ENCODE measurements at places on chromosomes 6 and 20.

- DNase-seq = no peak
Observed at GRCh38 chr20:56778765-56779195, 149.7 kb downstream of the TFAP2C start.

DNA sequence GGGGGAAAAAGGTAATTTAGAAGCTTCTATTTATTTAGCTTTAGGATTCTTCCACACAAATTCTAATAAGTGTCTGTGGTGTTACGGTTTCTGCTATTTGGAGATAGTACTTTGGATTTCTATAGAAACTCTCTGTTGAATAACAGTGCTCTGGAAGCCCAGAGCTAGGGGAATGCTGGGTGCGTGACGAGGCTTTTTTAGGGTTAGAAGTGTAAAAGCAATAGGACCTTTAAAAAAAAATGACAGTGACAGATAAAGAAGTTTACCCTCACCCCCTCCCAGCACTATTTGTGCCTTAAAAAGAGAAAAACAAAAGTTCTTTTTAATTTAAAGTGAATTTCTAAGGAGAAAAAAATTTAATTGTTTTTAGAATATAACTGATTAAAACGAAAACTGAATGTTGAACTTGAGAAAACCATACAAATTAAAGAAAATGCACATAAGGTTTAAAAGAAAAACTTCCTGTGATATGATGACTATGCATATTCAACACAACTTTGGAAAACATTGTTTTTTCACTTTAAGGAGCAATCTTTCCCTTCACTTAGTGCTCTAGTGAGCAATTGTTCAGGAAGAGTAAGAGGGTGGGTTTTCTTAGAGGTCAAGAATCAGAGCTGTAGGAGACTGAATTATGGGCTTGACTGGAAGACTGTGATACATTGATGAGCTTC, 89.6 kb upstream of the RIPOR2 start:
- DNase-seq = no peak

- DNase-seq = no peak
Observed at GRCh38 chr6:15340105-15340601, 94.3 kb downstream of the JARID2 start.

GRCh38 chr20:25692499-25692898, 4.2 kb downstream of the ZNF337 start:
- no peak for DNase-seq

GRCh38 chr20:64044484-64045247, 4.8 kb downstream of the SOX18 start:
- no peak for DNase-seq

DNA sequence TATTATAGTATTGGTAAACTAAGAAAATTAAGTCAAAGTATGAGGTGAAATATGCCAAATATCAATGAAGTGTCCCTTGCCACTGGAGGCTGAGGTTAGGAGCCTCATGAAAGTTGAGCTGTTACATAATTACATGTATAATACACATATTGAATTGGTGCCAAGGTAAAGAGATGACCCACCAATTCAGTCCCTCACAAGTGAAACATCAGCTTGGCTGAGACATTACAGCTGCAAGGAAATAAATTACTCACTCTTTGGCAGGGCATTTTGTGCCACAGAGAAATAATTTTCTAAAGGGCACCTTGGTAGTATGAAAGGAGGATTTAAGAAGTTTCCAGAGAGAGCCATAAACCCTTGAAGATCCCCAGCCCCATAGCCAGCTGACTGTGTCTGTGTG, 127.4 kb downstream of the ADGRG6 start:
- DNase-seq = no peak

GRCh38 chr6:36285187-36285671, 15.4 kb downstream of the PNPLA1 start:
- DNase-seq = no peak

DNA sequence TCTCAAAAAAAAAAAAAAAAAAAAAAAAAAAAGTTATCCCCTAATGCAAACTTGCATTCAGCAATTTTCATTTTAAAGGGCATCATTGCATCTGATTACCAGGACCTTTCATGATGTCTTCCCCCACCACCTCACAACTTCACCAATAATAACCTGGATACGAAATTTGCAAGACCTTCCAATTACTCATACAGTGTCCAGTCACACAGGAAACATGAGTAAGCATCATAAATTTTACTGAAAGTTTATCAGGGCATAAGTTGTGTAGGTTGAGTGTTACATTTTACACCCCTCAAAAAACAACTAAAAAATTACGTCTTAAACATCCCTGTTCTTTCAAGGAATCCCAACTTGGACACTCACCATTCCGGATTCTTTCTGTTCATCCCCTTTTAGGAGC, 79.1 kb upstream of the ANKEF1 start:
- no peak for DNase-seq

- DNase-seq = no peak
Observed at GRCh38 chr6:34465531-34466241, at the start of gene PACSIN1. PACSIN1 (plus strand) TSS chr6:34466076; CDS start chr6:34526306, 60,230 bp downstream.

DNA sequence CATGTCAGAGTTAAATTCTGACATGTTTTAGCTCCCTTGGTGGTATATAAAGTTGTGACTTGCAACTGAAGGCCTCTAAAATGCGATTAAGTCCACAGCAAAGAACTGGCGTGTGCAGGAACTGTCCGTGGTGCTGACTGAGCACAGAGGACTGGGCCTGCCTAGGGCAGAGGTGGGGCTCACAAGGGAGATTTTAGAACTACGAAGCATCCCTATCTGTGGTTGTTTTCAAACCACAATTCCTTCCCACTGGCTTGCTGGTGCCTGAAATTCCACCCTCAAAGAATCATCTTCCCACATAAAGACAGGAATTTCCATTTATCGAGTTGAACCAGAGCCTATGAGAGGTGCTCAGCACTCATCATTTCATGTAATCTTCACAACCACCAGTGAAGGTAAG, 30.1 kb downstream of the RIMS4 start:
- DNase-seq = no peak

- DNase-seq = no peak
Observed at GRCh38 chr6:6407071-6407741, 86.7 kb upstream of the F13A1 start.

- no peak for DNase-seq
Observed at GRCh38 chr6:32329141-32329540, 42.6 kb downstream of the TSBP1 start.

DNA sequence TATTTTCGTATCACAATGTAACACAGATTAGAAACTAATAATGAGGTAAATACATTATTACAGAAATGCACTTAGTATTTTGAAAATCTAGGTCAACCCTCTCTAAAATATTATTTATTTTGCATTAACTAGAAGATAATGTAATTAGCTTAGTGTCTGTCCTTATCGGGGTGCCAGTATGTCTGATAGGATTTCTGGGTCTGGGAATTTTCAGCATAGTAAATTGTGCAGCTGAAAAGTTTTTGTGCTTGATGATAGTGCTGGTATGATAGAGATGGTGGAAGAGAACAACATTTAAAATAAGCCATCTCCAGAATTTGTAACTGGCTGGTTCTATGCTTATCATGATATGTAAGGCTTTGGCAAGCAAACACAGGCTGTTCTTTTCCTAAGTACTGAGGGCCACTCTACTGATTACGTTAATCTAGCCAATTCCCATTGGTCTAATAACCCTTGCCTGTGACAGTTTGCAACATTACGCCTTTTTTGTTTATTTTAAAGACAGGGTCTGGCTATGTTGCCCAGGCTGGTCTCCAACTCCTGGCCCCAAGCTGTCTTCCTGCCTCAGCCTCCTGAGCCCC, 50.8 kb downstream of the PREP start:
- no peak for DNase-seq

DNA sequence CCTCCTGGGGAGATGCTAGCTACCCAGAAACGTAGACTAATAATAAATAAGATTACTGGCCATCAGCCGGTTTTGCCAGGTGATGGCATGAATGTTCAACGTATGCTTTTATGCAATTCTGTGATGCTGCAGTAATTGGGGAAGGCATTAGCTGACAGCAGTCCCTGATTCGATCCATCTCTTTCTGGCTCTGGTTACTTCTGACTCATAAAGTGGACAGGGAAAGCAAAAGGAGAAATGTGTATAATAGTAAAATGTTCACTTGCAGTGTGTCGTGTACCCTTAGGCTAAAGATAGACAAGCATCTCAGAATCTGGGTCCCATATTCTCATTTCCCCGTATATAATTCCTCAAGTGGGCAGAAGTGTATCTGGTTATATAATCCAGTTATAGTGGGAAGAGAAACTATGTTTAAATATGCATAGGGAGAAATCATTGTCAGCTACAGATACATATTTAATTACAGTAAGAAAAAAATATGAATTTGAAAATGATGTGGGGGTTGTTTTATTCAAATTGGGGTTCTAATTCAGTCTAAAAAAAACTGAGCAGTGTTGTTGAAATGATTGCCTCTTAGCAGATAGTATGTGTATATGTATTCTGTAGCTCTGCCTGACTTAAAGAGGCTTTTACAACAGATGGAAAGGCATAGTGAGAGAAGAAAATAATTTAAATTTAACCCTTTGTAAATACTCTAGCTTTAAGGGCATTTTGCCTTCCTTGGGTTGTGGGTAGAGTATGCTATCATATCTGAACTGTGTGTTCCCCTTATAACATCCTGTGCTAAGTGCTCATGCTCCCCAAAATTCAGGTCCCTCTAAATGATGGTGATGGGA, 40.6 kb downstream of the DOK5 start:
- no peak for DNase-seq

- no peak for DNase-seq
Observed at GRCh38 chr6:8329562-8329961, 105.8 kb downstream of the SLC35B3 start.
